ENCODE measurements at places on chromosomes 4 and X.

DNA sequence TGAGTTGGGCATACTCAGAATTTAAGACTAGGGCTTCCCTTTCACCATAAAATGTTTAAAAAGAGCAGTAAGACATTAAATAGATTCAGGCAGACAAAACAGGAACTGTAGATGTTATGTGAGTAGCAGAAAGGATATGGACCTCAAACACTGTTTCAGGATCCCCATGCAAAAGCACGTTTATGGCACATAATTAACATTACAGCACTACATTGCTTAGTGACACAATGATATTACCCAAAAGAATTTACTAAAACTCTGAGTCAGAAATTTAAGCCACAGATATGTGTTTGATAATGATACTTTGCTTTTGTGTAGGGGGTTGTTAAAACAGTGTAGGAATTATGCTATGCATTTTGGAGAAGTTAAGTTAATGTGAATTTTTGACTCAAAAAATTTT, 266.3 kb downstream of the PDGFC start:
- no peak for DNase-seq

DNA sequence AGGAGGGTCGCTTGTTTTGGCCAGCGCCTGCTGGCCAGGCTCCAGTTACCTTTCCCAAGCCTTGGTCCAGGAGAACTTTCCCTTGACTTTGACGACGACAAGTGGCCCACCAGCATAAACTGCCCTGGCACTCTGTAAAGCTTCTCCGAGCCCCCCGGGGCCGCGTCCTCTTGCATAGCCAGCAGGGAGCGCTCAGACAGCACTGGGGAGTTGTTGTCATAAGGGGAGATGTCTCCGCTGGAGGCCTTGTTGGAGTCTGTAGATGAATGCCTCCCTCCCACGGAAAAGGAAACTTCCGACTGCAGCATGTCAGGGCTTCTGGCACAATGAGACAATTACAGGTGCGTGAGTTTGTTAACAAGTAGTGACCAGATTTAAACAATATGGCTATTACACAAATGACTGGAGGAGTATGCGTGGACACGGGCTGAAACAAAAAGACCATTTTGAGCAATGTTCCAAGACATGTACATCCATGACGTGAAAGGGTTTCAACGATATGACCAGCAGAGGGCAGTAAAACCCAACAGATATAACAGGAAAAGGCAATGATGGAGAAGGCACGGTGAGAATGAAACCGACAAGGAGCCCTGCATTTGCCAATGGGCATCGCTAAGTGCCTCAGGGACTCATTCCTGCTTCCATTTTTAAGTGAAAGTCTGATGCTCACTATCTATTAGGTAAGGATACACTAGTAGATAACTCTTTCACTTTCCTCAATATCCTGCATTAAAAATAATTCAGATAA, 33.0 kb downstream of the HCCS start:
- DNase-seq: no peak

- DNase-seq: no peak
Measured at GRCh38 chrX:74179071-74179470, 124.9 kb upstream of the ZCCHC13 start.

GRCh38 chrX:40237731-40238178, 140.0 kb upstream of the BCOR start:
- DNase-seq: no peak

DNA sequence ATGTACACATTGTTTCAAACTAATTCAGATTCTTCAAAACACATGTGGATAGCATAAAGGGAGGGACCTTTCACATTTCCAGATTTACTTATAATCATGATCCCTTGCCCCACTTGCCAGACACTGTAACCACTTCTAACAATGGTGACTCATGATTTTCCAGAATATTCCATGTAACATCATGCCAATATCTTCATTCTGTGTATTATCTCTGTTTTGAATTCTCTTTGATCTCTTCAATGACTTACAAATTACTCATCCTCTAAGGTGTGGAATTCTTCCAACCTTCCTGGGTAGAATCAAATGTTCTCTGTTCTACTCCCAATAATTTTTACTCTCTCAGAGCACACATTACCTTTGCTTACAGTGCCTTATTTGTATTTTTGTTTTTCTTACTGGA, 517.1 kb downstream of the PCDH7 start:
- no peak for DNase-seq

DNA sequence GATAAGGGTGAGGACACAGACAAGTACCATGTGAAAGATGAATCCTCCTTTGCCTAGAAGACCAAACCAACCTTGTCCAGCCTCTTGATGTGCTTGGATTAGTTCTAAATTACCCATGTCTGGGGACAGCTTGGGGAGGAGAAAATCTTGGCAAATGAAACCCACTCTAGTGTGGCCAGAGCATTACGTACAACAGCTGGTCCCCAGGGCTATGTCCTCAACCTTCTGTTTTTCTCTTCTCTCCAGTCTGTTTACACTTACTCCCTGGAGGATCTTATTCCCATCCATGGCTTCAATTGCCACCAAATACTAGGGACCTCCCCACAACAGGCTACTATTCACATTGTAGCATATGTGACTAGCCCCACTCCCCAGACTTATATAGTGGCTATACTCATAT, 384.5 kb downstream of the OPHN1 start:
- DNase-seq: no peak

DNA sequence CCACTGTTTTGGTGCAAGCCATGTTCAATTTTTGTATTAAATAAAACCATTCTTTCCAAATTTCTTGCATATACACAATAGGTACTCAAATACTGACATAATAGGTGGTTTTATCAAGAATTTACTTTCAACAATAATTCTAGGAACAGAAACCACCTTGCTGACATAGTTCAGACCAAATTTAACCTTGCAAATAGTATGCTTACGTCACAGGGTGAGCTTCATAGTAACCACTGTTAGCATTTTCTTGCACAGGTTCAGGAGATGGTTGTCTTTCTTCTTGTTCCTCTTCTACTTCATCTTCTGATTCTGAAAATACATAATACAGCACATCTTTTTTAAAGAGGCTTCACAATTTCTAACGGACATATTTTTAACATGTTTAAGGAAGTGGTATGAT, 17.6 kb downstream of the G3BP2 start:
- DNase-seq: no peak

GRCh38 chr4:94758141-94758699, 465 bp downstream of the BMPR1B start:
- DNase-seq: peak; percentile 95

DNA sequence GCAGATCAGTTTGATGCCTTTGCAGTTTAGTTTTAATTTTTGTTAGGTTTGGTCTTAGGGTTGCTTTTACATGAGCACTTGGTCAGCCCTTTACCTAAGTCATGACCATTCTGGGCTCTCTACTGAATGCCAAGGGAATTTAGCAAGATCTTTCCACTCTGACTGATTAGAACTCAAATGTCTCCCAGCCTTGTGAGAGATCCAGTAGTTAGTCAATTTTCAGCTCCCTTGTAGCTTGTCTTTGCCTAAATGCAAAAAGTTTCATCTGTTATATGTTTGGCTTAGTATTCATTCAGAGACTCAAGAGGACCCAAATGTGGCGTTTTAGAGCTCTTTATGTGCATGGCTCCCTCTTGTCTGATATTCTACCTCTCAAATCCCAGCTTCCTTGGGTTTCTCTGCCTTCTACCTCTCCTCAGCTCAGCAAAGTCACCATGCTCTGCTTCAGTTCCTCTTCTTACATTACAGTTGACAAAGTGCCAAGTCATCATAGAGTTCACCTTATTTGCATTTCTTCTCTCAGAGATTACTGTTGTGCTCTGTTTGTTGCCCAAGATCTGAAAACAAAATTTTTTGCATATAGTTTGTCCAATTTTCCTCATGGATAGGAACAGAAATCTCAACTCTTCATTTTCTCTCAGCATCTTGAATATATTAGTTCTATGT, 17.5 kb upstream of the JAKMIP1 start:
- DNase-seq: no peak
